ENCODE measurements at places on chromosomes 16 and 17.
A peak's percentile ranks its signal among the peaks of the same experiment; 100 is the strongest.

DNA sequence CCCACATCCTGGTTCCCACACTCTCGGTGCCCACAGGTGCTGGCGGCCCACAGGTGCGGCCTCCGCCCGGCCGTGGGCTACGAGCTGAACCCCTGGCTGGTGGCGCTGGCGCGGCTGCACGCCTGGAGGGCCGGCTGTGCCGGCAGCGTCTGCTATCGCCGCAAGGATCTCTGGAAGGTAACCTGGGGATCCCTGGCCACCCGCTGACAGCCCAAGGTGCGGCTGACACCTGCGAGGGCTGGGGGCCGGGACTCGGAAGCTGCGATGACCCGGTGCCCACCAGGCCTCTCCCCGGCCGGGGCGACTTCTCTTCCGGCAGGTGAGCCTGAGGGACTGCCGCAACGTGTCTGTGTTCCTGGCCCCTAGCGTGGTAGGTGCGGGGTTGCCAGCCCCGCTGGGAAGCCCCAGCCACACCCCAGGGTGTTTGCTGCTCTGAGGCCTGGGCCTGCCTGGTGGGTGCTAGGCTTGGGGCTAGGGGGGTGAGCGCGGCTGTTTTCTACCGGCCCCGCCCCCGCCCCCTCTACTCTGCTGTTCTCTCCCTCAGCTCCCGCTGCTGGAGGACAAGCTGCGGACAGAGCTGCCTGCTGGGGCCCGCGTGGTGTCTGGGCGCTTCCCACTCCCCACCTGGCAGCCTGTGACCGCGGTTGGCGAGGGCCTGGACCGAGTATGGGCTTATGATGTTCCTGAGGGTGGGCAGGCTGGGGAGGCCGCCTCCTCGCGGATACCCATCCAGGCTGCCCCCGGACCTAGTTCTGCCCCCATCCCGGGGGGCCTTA, 1.0 kb downstream of the ANTKMT start:
- no peak for DNase-seq

DNA sequence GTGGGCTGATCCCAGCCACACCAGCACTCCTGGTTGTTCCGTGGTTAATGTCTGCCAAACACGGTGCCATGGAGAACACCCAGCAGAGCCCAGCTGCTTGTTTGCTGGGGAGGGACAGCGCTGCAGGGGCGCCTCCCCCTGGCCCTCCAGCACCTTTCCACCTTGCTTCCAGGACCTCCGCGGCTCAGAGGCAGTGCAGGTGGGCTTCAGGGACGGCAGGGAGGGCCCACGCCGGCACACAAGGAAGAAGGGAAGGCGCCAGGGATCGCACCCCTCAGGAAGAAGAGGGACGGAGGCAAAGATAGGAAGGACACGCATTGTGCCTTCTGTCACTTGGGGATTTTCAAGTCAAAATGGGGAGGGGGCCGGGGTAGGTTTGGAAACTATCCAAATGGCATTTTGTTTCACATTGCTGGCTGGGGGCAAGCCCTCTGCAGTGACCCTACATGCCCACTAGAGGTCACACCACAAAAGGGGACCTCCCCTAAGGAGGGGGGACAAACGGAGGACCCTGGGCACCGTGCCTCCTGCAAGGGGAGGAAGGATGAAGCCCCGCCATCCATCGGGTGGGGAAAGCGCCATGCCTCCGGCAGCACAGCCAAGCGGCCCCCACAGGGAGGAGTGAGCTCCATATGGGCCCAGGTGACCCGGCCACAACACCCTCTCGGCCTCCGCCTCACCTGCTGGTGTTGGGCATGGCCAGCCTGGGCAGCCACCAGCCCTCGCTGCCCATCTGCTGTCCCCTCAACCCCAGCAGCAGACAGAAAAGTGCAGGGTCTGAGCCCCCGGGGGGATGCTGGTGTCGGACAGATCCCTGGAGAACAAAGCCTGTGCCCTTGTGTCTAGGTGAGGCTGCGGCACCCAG, 7.5 kb upstream of the C16orf95 start:
- peak; percentile 25 for DNase-seq

GRCh38 chr16:80997964-80998620, 8.6 kb downstream of the CMC2 start:
- no peak for DNase-seq

GRCh38 chr16:30715750-30716445, 16.9 kb downstream of the SRCAP start:
- peak; percentile 31 for DNase-seq

DNA sequence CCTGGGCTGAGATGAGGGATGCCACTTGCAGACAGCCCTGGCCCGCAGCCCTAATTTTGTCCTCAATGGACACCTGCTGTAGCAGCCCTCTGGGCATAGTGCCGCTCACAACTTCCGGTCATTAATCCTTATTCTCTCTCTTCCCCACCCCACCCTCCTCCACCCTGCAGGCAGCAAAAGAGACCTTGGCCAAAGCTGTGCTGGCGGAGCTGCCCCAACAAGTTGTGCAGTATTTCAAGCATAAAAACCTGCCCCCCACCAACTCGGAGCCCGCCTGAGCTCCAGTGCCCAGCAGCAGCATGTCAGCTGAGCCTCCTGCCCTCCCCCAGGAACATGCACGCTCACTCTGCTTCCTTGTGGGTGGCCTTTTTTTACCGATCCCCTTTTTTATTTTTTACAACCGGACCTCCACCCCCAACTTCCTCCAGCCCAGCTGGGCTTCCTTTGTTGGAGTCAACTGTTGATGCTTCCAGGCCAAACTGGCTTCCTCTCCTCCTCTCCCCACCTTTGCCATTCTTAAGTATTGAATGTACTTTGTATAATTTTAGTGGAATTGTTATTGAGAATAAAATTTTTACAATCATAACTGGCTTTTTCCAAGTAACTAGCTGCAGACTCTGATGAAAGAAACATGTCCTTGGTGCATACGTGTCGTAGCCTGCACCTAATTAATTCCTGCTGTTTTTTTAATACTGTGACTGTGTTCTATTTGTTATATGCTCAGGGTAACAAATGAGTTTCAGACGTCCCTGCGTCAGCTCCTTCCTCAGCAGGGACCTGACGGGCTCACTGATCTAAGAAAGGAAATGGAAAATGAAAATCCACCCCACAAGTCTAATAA, 38.2 kb downstream of the PSME3IP1 start:
- no peak for DNase-seq

DNA sequence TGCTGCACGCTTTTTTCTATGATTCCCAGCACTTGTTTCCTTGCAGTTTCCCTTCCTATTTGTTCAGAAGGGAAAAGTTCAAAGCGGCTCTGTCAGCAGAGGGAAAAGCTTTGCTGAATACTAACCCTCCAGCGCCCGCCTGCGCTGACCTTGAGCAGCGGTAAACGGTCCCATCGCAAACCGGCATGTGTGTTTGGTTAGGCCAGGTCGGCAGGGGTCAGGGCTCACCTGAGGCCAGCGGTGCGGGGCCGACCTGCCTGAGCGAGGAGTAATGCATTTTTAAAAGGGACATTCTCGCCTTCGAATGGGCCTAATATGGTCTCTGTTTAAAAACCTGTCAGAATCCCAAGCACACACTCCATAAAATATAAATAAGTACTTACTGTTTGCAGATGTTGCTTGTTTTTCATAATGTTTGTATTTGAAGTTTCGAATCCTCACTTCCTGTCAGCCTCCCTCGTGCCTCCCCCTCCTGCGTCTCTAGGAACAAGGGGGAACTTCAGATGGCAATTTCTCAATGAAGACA, 110.1 kb downstream of the IRX3 start:
- no peak for DNase-seq

DNA sequence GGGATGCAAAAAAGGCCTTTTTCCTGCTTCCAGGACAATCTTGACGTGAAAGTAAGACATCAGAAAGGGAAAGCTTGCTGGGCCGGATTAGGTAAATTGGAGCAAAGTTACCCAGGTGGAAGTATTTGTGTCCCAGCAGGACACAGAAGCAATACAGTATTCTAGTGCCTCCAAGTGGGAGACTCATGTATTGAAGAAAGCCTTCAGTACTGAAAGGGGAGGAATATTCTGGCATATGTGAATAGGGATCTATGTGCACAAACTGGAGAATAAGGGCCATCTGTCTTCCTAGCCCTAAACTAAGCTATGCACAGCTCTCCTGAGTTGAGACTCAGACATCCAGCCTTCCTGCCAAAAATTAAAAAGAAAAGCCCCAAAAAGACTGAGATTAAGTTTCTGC, 327.3 kb upstream of the CDH8 start:
- no peak for DNase-seq

- peak; percentile 27 for DNase-seq
Observed at GRCh38 chr17:82370471-82371332, 863 bp upstream of the UTS2R start.

GRCh38 chr16:26137956-26138355, 446.2 kb downstream of the HS3ST4 start:
- no peak for DNase-seq

DNA sequence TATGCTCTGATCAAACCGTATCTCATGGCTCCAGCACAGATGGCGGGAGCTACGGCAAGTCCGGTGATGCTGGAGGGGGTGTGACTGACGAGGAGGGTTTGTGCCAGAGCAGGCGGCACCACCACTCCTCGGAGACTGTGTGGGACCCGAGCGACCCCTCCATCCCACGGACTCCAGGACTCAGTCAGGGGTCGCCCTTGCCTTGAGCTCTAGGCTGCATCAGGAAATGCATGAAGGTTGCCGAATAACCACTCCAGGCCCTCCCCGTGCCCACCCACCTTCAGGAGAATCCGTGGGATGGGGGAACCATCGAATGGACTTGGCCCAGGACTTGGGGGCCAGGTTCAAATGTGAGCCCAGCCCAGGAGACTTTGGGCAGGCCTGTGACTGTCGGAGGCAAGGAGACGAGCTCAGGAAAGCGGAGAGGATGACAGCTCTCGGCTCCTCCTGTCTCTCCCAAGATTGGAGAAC, 60.2 kb upstream of the ZNF469 start:
- no peak for DNase-seq

DNA sequence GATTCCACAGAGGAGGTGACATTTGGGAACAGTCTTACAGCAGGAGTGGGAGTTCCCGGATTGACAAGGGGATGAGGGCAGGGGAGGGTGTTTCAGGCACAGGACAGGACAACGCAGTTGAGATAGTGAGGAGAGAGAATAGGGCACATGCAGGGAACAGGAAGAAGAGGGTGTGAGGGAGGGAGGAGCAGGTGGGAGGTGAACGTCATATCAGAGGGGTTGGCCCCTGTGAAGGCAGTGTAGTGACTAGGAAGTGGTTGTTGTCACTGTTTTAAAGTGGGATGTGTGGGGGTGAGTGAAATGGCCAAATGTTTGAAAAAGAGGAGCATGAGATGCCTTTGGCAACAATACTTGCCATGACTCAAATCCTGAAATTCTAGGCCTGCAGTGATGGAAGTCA, 12.2 kb downstream of the PRKCB start:
- peak; percentile 53 for DNase-seq

DNA sequence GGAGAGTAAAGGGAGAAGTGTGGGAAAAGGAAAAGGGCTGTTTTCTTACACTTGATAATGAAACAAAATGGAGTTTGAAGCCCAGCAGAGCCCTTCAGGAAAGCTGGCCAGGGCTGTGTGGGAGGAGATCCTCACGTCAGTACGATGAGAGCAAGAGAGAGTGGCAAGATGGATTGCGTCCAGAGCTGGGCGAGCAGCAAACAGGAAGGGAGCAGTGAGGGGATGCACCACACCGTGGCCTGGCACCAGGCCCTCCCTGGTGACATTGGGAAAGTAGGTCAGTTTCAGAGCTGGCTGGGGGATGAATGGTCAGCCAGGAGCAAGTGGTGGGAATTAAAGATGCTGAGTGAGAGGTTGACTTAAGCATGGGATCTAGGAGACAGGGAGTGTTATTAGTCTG, 273.6 kb downstream of the GRIN2A start:
- no peak for DNase-seq

GRCh38 chr16:65889533-65889966, 476.9 kb upstream of the CDH5 start:
- DNase-seq = no peak

DNA sequence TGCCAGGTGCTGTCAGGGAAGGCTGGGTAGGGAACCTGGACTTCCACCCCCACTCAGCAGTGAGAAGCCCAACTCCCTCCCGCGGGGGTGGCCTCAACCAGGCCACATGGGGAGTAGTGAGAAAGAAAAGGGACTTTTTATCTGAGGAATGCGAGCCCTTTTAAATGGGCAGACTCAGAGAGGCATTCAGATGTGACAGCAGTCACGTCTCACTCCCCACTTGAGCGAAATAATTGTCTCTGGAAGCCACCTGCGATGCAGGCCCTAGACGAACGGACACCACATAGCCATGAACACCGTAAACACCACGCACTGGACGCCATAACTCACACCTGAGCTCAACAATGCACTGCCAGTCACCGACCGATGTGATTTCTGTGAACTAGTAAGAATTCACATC, 11.9 kb upstream of the CD300E start:
- no peak for DNase-seq

GRCh38 chr16:2973093-2973492, 3.9 kb downstream of the PAQR4 start:
- DNase-seq = no peak

GRCh38 chr17:2087597-2088211, 32.8 kb downstream of the HIC1 start:
- DNase-seq = no peak

- no peak for DNase-seq
Observed at GRCh38 chr16:78179666-78180065, 80.2 kb downstream of the WWOX start.

GRCh38 chr17:30819971-30820705, 4.4 kb downstream of the CRLF3 start:
- no peak for DNase-seq

DNA sequence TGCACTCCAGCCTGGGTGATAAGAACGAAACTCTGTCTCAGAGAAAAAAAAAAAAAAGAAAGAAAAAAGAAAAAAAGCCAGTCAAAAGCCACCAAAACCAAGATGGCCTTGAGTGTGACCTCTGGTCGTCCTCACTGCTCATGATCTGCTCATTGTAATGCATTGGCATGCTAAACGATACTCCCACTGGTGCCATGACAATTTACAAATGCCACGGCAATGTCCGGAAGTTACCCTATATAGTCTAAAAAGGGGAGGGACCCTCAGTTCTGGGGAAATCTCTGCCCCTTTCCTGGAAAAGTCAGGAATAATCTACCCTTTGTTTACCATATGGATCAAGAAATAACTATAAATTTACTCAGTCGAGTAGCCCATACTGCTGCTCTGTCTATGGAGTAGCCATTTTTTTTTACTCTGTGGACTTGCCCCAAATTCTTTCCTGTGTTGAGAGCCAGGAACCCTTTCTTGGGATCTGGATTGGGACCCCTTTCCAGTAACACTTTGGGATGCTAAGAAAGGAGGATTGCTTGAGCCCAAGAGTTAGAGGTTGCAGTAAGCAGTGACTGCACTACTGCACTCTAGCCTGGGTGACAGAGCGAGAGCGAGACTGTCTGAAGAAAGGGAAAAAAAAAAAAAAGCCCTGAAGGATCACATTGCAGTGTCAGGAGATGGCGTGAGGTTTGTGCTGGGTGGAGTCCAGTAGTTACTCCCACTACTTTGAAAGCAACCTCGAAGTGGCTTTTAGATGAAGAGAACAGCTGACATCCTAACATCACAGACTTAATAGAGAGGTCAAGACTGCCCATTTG, 3.7 kb upstream of the TMEM231 start:
- DNase-seq = no peak

Data from activated T-cell treated with anti-CD3 and anti-CD28 coated beads for 4 hours (primary cell).